CD4-positive, alpha-beta T cell (primary cell): ENCODE measurements at places on chromosomes 5 and 9. TPM values are rescaled to one million over a fixed set of nuclear protein-coding genes. Genes with fewer than 3 reads are reported as not detected.

GRCh38 chr5:143781993-143782520 lies 29.9 kb upstream of the HMHB1 start:
- DNase-seq: no peak

DNA sequence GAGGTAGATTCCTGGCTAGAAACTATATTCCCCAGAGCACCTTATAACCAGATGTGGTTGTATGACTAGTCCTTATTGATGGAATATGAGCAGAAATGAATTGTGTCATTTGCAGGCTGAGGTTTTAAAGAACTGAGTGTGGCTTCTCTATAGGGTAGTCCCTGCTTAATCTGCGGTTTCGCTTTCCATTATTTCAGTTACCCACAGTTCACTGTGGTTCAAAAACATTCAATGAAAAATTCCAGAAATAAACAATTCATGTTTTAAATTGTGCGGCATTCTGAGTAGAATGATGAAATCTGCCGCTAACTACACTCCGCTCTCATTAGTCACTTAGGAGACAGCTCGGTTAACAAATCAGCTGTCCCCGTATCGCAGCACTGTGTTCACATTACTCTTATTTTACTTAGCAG lies 65.1 kb downstream of the ANKRD55 start:
- DNase-seq: no peak

Gene CTXN3
- total RNA-seq: not detected

Gene MCC
- total RNA-seq: 3.2 TPM

GRCh38 chr5:143116814-143117213 lies 286.7 kb downstream of the NR3C1 start:
- no peak for DNase-seq

Gene C9orf50
- total RNA-seq: not detected

Gene CERCAM
- total RNA-seq: 0.30 TPM

Gene SPOCK1
- not detected for total RNA-seq

Gene PCDHGA3
- total RNA-seq: not detected

- no peak for DNase-seq
Measured at GRCh38 chr5:27830546-27830945, 792.2 kb upstream of the CDH9 start.

DNA sequence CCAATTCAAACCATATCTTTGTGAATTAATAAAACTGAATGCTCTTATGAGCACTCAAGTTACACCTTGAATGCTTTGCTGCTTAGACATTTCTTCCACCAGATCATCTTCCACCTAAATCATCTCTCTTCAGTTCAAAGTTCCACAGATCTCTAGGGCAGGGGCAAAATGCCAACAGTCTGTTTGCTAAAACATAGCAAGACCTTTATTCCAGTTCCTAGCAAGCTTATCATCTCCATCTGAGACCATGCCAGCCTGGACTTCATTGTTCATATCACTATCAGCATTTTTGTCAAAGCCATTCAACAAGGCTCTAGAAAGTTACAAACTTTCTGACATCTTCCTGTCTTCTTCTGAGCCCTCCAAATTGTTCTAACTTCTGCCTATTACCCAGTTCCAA lies 119.8 kb downstream of the GIN1 start:
- no peak for DNase-seq

- no peak for DNase-seq
Measured at GRCh38 chr9:115204904-115205453, 87.0 kb upstream of the TNC start.

Gene PLGRKT
- 15.6 TPM for total RNA-seq

- DNase-seq: no peak
Measured at GRCh38 chr5:172417983-172418630, 36.2 kb downstream of the SH3PXD2B start.

Gene RABGAP1
- total RNA-seq: 20.6 TPM

- DNase-seq: no peak
Measured at GRCh38 chr5:140150201-140150600, 24.5 kb downstream of the IGIP start.

DNA sequence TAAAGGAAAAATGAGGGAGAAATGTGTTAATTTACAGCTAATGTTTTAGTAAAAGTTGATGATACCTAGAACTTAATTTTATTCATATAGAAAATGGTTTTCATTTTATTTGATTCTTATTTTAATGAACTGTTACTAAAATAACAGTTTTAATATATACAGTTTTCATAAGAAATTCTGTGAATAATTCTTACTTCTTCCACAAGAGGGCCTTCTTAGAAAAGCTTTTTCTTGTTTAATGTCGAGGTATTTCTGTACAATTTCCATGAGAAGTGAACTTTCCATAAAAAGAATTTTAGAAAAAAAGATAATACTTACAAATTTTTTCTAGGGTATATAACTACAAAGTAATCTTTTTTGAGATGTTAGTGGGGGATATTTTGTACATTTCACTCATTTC lies 73.9 kb downstream of the KLF9 start:
- no peak for DNase-seq

- DNase-seq: no peak
Measured at GRCh38 chr5:2187156-2187555, 304.4 kb upstream of the IRX4 start.

DNA sequence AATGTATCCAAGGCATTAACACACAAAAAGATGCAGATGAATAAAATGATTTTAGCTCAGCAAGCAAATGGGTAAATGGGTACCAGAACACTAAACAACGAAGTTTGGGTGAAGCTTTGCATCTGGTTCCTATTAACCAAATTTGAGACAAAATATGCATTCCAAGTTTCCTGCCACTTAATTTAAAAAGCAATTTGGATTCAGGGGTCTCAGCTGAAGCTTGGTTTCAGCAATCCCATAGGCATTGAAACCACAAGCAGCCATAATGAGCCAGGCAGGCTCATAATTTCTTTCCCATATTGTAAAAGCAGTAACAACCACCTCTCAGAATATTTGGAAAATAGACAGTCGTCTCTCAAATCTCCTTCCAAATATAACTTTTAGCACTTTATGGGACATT lies 138.9 kb downstream of the NXNL2 start:
- no peak for DNase-seq

Gene TAF11L9
- not detected for total RNA-seq

GRCh38 chr9:32487981-32488380 lies 38.0 kb downstream of the RIGI start:
- DNase-seq: no peak

Gene PTPRD
- not detected for total RNA-seq

Gene NR5A1
- not detected for total RNA-seq

Gene TMEM174
- not detected for total RNA-seq

DNA sequence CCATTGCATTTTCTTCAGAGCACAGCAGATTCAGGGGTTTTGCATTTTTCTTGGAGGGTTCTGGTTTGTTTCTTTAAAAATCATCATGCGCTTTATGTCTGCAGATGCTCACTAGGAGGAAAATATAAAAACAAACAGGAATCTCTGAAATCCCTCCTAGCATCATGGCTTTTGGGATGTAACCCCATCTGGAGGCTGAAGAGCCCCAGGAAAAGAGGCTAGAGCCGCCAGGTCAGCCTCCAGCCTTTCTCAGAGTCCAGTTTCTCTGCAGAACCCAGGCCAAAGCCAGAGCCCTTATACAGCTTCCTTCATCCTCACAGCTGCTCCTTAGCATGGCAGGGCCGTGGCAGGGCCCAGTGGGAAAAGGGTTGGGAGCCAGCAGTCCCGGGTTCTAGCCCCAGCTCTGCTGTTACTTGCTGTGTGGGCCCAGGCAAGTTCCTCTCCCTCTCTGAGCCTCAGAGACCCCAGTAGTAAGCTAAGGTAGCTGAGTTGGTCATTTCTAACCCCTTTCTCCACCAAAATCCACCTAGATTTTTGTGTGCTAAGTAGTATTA lies 62.1 kb downstream of the PAX5 start:
- DNase-seq: no peak

Gene PTPN3
- total RNA-seq: not detected

- DNase-seq: no peak
Measured at GRCh38 chr9:34744295-34745221, 34.6 kb upstream of the CCL21 start.

Gene ZNF462
- 1.1 TPM for total RNA-seq

Gene DAP
- 35.2 TPM for total RNA-seq

DNA sequence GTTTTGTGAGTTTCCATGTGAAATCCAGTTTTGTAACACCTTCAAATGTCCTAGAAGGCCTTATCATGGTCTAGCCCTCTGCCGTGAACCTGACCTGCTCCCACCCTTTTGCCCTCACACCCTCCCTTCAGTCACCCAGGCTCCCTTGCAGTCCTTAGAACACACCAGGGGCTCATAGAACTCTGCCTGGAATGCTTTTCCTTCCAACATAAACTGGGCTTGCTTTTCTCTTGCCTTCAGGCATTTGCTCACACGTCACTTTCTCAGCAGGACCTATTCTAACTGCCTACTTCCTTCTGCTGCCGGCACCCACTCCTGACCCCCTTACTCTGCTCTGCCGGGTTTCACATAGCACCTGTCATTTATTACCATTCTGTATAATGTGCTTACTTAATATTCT lies 111.9 kb downstream of the PDE8B start:
- no peak for DNase-seq
